ENCODE measurements at places on chromosomes 6 and 20.

DNA sequence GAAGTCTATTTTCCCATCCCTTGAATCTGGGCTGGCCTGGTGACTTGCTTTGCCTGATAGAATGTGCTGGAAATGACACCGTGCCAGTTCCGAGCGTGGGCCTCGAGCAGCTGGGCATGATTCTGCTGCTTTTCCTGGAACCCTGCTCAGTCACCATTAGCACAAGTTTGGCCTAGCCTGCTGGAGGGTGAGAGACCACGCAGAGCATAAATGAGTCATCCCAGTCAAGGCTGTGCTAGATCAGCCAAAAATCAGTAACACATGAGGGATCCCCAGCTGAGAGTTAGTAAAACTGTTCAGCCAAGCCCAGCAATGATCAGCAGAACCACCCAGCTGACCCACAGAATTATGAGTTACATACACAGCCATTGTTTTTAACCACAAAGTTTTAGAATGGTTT, 74.8 kb upstream of the TOP1 start:
- DNase-seq = no peak

DNA sequence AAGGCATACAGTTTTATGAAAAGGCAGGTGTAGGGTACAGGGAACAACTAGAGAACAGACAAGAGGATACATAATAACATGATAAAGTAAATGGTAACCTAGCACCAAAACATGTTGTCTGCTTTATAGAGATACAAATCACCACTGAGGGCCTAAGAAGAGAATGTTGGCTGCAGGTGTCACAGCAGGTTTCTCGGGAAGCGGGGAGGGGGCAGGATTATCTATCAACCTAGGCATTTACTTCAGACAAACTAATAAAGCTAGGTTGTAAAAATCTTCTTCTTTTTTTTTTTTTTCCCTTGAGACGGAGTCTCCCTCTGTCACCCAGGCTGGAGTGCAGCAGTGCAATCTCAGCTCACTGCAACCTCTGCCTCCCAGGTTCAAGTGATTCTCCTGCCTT, 22.7 kb downstream of the PIM1 start:
- peak; percentile 18 for DNase-seq

DNA sequence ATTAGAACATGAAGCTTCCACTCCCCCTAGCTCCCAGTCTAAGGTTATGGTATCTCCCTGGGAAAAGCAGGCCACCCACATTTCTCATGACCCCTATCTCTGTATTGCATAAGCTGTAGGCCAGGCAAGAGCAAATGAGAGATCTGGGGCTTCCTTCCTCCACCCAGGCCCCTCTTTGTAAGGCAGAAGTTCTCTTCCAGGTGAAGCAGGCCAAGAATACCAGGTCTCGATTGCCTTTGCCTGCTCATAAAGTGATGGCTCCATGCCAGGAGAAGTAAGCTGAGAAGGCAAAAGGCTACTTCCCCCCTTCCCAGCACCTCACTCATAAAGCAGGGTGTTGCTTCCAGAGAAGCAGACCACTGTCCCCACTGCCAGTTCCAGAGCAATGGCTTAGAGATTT, 144.1 kb upstream of the KCNK16 start:
- no peak for DNase-seq

DNA sequence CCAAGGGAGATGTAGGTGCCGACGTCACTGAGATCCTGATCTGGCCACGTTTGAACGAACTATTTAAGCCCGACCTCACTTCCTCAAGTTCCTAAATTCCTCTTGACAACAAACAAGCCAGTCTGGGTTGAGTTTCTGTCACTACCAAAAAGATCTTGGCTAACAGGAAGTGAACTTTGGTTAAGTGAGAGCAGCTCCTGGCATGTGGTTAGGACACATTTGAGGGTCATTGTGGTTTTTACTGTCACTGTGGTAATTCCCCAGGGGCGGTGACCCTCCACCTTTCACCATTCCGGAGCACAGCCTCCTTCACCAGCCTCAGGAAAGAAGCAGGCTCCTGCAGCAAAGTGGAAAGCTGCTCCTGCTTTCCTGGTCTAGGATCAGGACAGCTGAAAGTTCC, 43.1 kb upstream of the ZNF831 start:
- no peak for DNase-seq

GRCh38 chr6:147223736-147224135, 19.5 kb downstream of the STXBP5 start:
- no peak for DNase-seq

GRCh38 chr6:41343641-41344187, 8.3 kb downstream of the NCR2 start:
- no peak for DNase-seq

- DNase-seq = no peak
These were observed 344.3 kb upstream of the ID4 start for GRCh38 chr6:19492636-19493405.

GRCh38 chr20:15584507-15584906, 988.7 kb downstream of the KIF16B start:
- no peak for DNase-seq

- DNase-seq = no peak
These were observed 5.3 kb upstream of the TTPAL start for GRCh38 chr20:44470327-44470726.

DNA sequence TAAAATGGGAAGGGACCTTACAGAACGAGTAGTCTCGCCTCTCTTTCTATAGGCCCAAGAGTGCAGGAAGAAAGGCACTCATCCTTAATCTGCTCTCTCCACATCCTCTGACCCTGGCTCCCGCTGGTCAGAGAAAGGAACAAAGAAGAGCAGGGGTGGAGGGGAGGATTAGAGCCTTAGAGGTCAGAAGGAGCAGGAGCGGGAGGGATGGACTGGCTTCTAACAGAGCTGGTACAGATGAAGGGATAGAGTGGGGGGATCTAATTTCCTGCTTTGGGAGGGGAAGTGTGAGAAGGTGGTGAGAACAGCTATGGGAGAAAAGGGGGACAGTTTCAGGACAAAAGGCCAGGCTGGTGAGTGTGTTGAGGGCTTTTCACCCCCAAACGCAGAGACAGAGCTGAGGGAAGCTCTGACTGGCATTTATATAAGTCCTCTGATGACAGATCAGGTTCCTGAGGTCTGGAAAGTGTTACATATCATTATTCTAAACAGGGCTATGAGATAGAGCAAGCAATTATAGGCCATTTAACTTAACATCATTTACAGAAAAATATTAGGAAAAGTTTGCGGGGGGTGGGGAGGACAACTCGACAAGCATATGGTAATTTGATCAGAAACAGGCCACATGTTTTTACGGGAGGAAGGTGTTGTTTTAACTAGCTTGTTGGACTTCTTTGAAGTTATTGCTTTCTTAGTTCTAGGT, 111.1 kb downstream of the FOXC1 start:
- DNase-seq = no peak

DNA sequence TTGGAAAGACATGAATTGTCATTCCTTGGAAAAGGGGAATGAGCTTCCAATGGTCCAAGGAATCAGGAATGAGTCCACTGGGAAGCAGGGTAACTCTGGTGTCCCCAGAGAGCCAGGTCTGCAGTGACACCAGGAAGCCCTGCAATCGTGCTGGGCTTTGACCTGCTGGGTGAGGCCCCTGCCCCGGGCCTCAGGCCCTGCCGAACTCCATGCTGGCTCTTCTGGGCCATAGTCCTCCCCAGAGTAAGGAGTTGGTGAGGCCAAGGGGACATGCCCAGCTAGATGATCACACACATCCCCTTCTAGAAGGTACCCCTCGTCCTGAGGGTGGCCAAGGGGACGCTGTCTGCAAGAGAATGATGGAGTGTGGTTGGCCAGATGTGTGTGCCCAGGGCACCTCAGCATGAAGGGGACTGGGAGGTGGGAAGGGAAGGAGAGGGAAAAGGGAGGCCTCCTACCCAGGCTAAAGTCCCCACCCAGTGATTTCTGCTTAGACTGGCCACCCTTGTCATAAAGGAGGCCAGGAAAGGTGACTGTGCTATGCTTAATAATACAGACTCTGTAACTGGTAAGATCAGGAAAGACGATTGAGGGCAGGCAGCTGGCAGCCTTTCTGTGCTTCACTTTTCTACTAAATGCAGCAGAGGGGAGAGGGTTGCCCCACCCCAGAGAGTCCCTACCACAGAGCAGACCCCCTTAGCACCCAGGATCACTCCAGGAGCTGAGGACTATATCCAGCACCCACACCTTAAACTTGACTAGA, 119.3 kb downstream of the SNX5 start:
- no peak for DNase-seq

DNA sequence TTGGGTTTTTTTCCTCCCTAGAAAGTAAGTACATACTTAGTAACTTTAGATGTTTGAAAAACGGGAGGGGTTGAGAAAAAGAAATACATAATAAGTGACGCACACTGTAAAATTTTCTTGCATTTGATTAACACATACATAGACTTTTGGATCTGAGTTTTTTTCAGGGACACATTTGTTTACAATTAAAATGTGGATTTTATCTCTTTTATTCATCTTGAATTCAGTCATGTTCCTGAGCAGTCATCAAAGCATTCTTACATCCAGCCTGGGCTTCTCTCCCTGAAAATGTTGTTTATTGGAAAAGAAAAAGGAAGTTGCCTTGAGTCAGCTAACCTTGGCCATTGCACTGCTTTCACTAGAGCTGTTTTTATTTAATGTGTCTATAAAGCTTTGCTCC, 8.7 kb upstream of the RPP40 start:
- DNase-seq = no peak

DNA sequence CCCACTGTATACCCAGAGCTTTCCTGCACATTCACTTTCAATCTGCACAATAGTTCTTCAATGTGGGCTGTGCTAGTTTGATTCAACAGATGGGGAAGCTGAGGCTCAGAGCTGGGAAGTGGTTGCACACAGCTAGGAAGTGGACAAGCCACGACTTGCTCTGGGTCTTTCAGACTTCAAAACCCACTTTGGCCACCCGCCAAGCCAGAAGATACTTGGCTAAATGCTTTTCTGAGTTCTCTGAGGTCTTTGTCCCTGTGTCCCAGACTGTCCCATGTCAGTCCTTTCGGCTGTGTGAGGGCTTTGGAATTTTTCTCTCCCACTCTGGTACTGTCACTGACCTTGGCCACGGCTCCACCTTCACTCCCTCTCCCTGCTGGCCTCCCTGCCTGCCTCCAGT, 10.6 kb downstream of the PDYN start:
- DNase-seq = no peak

DNA sequence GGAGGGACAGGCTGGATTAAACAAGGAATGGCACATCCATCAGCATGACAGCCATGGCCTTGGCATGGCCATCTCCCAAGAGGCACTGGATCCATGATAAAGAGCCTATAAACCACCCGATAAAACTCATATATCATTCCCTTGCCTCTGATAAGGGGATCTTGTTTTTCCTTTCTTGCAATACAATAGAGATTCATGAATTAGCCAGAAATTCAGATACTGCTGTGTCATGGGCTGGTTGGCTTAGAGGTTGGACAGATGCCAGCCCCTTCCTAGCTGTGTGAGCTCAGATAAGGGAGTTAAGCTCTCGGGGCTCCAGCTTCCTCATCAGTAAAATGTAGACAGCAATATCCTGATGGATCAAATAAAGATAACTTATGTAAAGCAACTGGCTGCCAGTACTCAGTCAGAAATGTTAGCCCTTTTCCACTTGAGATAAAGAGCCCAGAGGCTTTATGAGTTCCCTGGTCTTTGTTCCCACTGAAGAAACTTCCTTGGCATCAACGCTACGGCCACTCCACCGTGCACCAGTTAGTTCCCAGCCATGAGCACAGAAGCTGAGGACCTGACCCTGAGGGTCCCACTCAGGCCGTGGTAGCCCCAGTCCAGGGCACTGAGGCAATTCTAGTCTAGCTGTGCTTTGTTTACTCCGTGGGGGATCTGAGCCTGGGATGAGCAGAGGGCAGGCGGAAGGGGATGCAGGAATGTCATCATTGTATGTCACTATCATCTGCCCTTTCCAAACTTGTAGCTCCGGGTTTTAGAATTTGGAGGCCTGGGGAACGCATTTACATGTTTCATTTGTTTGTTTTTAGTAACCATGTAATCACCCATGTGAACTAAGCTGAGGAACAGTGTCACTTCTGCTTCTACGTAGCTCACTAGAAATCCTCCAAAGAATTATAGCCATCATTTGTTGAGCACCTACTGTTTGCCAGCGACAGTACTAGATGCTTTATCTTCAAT, 67.2 kb upstream of the TBC1D7 start:
- DNase-seq = no peak

- peak; percentile 75 for DNase-seq
These were observed 789 bp downstream of the PHACTR1 start for GRCh38 chr6:12717356-12717755.

DNA sequence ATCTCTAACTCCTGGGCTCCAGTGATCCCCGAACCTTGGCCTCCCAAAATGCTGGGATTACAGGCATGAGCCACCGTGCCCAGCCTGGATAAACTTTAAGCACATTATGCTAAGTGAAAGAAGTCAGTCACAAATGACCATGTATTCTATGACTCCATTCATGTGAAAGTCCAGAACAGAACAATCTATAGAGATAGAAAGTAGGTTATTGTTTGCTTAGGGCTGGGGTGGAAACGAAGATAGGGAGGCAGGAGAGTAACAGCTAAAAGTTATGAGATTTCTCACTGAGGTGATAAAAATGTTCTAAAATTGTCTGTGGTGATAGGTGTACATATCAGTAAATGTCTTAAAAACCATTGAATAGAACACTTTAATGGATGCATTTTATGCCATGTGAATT, 40.9 kb upstream of the CITED2 start:
- no peak for DNase-seq

- peak; percentile 35 for DNase-seq
These were observed 79.2 kb upstream of the RIPOR2 start for GRCh38 chr6:25014791-25015560.

DNA sequence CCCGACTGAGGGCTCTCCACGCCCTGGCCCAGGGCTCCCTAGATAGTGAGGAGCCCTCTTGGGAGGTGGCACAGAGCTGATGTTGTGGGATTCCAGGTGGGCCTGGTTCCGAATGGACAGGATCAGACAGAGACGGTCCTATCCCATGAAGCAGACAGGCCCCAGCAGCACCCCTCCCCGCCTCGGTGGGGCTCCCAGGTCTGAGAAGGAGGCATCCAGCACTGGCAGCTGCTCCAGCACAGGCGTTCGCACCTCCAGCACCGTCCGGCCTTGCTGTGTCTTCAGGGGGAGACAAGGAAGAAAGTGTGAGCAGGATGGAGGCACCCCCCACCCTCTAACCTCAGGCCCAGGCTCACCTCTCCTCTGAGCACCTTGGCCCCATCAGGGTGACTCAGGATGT, 28.7 kb downstream of the COL11A2 start:
- DNase-seq = no peak

DNA sequence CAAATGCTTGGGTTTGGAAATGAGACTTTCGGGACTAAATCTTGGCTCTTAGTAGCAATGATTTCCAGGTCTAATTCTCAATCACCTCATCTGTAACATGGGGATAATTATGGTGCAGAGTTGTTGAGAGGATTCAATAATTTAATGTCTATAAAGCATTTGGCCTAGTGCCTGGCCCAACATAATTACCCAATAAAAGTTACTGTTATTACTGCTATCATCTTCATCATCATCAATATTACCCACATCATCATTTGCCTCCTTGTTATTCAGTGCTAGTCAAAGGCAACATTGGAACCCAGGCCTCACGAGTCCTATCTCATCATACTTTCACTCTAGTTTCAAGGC, 34.5 kb upstream of the RSPO3 start:
- DNase-seq = no peak

DNA sequence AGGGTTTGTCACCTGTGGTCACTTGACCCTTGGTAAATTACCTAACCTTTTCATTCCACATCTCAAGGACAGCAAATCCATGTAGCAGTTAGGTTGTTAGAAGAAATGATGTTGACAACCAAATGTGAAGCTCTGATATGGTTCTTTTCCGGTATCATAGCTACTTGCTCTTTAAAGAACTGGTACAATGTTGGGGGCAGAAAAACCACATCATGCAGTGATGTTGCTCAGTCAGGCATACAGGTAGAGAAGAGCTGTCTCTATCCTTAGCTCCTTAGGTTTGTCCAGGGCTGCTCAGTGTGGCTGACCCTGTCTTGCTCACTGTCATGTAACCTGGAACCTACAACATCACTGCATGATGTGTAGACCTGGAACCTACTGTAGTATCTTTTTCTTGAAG, 135.5 kb downstream of the LRRC1 start:
- no peak for DNase-seq
